ENCODE measurements at places on chromosomes 3 and 15.

GRCh38 chr3:136952292-136952691, 5.5 kb upstream of the IL20RB start:
- no peak for DNase-seq

DNA sequence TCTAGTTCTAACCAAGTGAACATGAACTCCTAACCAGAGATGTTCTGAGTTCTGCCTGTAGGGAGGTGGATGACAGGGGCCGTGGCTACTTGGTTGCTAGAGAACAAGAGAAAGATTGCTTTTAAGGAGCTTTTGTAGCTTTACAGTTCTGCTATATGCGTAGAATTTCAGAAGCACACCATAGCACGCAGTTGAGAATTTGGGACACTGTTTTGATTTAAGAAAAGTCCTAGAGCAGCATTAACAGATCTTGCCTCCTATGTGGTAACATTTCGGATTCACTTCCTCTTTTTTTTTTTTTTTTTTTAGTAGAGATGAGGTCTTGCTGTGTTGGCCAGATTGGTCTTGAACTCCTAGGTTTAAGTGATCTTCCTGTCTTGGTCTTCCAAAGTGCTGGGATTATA, 181.7 kb downstream of the TCF12 start:
- DNase-seq, result no peak

- no peak for DNase-seq
Observed at GRCh38 chr3:170021083-170021482, 16.7 kb upstream of the GPR160 start.

GRCh38 chr3:147987549-147987948, 578.4 kb downstream of the ZIC1 start:
- DNase-seq, result no peak

- DNase-seq, result no peak
Observed at GRCh38 chr15:41648770-41649169, 11.4 kb upstream of the MGA start.

DNA sequence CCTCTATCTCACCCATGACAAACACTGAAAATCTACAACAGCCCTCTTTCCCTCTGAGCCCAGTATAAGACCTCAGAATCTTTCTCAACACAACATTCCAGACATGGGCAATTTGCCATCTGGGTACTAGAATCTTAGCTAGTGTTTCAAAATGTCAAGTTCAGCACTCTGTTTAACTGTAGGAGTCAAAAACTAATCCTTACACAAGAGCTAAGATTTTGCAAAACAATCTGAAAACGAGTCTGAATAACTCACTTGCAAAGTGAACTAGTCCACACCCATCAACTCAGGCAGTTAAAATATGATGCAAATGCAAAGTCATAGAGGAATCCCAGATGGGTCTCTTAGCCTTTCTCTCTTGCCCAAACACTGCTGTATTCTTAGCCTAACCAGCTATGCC, 67.8 kb downstream of the GPR176 start:
- no peak for DNase-seq

DNA sequence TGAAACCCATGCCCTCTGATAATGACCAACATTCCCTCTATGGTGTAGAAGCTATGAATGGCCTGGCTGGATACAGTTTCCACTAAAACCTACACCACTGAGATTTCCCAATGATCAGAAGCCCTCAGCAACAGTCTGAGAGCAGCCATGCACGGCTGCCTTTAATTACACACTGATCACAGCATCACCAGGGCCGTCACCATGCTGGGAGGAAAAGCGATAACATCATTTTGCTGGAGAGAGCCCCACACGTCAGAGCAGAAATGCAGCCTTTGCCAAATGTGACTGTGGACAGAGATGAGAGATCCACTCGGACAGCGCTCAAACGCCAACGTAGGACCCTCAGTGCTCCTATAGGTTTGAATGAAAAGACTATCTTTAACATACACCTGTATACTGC, 135.0 kb downstream of the XXYLT1 start:
- no peak for DNase-seq

- no peak for DNase-seq
Observed at GRCh38 chr3:131957511-131957910, 77.3 kb downstream of the CPNE4 start.

- DNase-seq, result no peak
Observed at GRCh38 chr3:42497009-42497731, 5.3 kb upstream of the VIPR1 start.

DNA sequence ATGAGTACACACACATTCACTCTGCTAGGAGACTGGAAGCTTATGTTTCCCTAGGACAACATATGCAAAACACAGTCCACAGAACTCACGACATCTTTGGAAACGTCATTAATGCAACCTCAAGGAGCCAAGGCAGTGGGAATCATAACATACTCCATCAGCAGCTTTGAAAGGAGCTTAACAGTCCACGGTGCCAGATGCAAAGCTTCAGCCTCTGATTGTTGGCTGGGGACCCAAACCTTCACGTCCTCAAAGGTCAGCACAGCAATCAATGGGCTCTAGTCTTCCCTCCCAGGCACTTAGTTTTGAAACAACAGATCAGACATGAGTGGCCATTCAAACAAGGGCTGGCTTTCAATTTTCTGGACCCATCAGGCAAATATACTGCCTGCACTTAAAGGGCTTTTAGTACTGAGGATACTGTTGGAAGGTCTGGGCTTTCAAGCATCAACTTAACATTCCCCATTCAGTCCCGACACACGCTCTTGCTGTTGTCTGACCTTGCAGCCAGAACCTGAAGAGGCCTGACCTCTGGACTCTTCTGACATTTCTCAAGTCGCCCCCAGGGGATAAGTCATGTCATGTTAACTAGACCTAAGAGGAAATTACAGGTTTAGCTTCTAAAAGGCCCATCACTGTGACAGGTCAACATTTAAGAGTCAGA, 223.0 kb downstream of the PDZRN3 start:
- DNase-seq, result no peak

DNA sequence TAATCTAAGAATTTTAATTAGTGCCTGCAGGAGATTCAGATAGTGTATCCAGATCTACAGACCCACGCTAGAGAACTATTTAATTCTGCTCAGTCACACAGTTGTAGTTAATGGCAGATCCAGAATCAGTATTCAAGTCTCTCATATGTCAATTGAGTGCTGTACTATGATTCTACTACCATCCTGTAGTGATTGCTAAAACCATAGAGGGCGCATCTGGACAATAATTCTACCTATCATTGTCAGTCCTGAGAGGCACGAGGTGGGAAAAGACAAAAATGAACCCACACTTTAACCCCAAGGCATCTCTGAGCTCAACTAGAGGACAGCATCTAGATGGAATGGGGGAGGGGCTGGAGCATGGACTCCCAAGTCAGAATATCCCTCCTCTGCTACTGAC, 22.7 kb downstream of the DHX36 start:
- peak; percentile 1 for DNase-seq

- no peak for DNase-seq
Observed at GRCh38 chr3:14741510-14741909, 66.6 kb downstream of the C3orf20 start.

DNA sequence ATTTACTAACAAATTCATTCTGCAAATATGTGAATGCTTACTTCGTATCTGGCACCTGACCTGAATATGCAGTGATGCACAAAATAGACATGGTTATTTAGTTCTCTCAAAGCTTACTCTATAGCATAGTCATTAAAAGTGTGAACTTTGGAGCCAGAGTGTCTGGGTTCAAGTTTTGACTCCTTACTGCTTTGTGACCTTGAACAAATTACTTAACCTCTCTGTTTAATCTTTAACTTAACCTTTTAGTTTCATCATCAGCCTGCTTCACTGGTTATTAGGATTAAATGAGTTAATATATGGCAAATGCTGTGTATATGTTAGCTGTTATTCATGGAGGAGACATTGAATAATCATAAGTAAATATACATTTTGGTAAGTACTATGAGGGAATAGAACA, 12.1 kb upstream of the MGA start:
- no peak for DNase-seq

DNA sequence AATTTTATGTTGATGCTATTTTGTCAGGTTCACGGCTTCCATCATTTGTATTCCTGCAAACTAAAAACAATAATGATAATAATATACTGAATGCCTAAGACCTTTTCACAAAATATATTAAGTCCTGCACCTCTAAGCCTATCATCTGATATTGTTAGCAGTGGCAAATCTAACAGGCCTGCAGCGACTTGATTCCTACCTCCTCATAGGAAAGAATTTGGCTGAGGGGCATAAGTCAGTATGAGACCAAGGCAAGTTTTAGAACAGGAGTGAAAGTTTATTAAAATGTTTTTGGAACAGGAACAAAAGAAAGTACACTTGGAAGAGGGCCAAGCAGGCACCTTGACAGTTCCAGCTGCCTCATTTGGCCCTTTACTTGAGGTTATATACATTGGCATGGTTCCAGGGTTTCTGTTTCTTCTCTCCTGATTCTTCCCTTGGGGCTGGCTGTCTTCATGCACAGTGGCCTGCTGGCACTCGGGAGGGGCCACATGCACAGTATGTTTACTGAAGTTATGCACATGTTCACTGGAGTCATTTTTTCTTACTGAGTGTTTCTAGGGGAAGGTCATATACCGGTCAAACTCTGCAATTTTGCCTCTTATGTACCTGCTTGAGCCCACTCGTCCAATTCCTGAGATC, 418.1 kb downstream of the EPHA6 start:
- DNase-seq, result peak; percentile 58

DNA sequence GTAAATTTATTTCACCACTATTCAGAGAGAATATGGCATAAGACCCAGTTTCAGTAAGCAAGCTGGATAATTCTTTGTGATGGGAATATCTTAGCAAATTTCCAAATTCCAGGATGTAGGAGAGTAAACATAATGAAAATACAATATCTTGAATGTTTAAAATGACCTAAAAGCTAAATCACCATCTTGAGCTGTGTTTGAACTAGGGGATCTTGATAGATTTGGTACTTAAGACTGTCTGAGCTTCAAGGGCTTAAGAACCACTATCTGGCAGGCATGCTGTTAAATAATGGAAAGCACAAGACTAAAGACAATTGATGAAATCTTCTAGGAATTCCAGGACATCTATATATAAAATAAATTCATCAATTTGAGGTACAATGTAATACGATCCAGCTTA, 217.7 kb downstream of the ATP8B4 start:
- DNase-seq, result no peak

DNA sequence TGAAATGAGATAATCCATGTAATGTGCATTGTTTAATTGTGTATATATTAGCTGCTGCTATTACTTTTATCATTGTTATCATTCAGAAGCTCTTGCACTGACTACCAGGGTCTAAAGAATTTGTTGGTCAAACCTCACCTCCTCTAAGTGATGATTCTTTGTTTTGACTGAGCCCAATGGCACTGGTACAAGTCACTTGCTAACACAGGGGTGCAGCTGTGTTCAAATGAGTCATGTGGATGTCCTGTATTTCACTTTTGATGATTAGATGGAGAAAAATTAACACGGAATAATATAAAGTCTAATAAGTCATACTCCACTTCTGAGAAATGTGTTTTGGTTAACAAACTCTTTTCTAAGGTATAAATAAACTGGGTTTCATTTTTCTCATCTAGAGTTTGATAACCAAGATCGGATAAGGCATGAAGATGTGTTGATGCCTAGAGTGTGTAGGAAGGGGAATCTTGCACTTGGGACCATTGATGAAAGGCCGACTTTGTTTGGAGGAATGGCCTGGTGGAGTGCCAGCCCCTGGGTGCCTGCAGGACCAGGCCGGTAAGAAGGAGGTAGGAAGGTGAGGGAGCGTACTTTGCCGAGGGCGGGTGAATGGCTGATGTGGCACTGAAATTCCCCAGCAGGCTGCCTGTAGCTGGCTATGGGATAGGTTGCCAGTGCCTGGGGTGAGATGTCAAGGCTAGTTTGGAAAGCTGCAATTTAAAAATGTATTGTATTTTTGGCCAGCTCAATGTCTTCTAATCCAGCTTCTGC, 244.7 kb upstream of the ZPLD1 start:
- DNase-seq, result no peak

DNA sequence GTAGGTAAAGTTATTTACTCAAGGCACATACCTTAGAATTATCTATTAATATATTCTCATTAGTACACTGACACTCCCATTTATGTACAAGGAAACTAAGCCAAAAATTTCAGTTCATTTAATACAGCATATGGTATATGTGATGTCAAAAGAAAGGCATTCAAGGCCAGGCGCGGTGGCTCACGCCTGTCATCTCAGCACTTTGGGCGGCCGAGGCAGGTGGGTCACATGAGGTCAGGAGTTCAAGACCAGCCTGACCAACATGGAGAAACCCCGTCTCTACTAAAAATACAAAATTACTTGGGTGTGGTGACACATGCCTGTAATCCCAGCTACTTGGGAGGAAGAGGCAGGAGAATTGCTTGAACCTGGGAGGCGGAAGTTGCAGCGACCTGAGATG, 435.2 kb downstream of the GBE1 start:
- no peak for DNase-seq

GRCh38 chr3:109545746-109546145, 208.4 kb upstream of the DPPA4 start:
- no peak for DNase-seq

- DNase-seq, result no peak
Observed at GRCh38 chr15:65085207-65085753, 8.7 kb downstream of the KBTBD13 start.

DNA sequence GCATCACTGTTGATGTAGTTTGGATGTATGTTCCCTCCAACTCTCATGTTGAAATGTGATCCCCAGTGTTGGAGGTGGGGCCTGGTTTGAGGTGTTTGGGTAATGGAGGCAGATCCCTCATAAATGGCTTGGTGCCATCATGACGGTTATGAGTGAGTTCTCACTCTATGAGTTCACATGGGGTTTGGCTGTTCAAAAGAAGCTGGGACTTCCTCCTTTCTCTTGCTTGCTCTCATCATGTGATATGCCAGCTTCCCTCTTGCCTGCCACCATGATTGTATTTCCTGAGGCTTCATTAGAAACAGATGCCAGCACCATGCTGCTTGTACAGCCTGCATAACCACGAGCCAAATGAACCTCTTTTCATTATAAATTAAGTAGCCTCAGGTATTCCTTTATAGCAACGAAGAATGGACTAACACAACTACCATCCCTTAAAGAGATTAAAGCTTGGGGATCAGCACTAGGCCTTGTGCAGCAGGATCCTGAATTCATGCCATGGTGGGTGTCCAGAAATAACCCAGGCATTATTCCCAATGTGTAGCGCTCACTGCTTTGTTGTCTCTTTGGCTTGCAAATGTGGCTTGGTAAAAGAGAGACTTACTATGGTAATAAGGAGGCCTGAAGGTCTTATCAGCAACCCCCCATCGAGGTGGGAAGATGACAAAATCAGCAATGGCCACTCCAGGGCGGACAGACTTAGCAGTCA, 41.9 kb downstream of the NDUFB4 start:
- DNase-seq, result no peak

- no peak for DNase-seq
Observed at GRCh38 chr15:65071381-65071811, 3.6 kb upstream of the RASL12 start.

DNA sequence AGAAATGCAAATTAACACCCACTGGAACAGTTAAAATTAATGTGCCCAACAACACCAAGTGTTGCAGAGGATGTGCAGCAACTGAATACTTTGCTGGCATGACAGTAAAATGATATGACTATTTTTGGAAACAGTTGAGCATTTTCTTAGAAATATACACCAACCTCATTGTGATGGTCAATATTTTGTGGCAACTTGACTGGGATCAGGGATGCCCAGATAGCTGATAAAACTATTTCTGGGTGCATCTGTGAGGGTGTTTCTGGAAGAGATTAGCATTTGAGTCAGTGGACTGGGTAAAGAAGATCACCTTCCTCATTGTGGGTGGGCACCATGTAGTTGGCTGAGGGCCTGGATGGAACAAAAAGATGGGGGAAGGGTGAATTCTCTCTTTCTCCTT, 57.9 kb downstream of the RPLP1 start:
- DNase-seq, result no peak

- no peak for DNase-seq
Observed at GRCh38 chr3:58004973-58005372, 3.2 kb upstream of the FLNB start.

Measured in SHP77 (cell line).